ENCODE measurements at places on chromosomes 4 and X.

DNA sequence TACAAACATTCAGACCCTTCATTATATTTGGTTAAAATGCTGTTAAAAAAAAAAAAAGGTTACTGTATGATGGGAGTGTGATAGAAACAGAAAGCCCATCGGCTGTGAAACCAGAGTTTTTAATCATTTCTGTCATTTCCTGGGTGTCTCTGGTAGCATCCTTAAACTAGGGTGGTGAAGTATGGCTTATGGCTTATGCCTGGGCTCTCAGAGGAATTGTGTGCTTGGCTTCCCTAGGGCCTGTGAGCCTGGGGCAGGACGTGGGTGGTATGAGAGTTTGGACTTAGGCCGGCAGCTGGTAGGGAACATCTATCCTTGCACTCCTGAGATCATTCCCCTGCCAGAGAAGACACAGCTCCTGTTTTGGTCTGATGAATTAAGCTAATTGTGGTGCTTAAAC lies 52.2 kb downstream of the DCUN1D4 start:
- DNase-seq: no peak

DNA sequence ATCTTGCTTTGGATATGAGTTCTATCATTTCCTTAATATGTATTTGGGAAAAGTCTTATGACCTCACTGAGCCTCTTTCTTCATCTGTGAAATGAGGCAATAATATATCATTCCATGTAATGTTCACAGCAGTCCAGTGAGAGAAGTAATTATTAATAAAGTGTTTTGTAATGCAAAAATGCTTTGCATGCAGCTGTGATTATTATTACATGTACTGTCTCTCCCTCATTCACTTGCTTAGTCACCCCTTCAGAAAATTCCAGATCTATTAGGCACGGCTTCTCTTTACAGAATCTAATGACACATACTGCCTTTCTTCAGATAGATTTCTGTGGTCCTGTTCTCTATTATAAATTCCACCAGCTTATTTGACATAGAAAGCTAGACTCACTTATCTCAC lies 53.5 kb upstream of the FGF13 start:
- no peak for DNase-seq

GRCh38 chr4:188719794-188720193 lies 580.6 kb downstream of the TRIML1 start:
- DNase-seq: no peak

- DNase-seq: no peak
Measured at GRCh38 chr4:13103382-13104015, 380.6 kb downstream of the RAB28 start.

DNA sequence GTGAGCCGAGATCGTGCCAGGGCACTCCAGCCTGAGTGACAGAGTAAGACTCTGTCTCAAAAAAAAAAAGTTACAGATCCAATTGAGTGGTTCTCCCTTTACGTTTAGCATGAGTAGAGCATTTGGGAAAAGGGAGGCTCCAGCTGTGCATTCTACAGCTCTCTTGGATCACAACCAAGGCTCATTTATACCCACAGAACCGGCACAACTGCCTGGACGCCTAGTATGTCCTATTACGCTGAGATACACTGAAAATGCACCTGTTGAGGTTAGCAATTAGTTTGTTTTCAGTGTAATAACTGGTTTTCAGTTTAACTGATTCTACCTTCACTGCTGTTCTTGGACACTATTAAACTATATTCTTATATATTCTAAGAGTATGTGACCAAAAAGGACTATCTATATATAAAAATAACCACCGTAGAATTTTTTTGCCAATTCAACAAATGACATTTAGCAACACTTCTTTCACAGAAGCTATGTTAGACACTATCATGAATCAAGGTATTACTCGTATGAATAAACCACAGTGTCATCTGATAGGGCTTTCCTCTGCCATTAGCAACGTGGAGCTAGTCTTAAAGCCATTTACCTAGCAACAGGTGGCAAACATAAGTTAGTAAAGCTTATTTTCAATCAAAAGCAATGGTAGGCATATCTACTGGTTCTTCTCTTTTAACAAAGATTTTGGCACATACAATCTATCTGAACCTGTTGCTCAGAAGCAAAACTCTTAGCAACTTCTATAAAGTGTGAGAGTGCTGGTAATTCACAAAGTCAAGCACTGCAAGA lies 3.6 kb downstream of the OTUD4 start:
- no peak for DNase-seq

DNA sequence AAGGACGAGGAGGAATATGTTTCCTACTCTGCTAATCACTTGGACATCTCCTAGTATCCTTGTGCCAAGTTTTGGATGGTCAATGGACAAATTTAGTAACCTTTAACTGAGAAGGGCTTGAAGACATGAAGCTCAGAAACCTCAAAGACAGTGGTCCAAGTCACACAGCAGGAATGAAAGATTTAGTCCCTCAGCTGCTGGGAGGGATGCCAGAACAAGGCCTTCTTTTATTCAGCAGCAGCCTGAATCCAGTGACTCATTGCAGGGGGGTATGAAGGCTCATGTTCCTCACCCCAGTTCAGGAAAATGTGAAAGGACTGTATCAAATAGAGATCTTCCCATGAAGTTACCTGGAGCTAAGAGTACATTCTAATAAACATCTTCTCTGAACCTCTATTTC lies 214.9 kb upstream of the UGT8 start:
- no peak for DNase-seq

DNA sequence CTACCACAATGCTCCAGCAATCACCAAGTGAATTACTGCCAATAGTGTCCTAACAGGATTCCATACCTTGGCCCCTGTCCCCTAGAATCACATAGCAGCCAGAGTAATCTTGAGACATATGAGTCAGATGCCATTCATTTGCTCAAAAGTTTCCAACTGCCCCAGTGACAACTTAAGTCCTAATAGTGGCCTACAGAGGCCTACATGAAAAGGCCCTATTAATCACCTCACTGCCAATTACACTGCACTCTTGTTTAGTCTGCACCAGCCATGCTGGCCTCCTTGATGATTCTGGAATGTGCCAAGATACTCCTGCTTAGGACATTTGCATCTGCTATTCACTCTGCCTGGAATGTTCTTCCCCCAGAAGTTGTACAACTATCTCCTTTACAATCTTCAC lies 130.7 kb downstream of the NR3C2 start:
- no peak for DNase-seq

GRCh38 chr4:60812811-60813210 lies 387.3 kb upstream of the ADGRL3 start:
- no peak for DNase-seq

- DNase-seq: no peak
Measured at GRCh38 chr4:172698256-172698655, 470.4 kb upstream of the GALNT7 start.

DNA sequence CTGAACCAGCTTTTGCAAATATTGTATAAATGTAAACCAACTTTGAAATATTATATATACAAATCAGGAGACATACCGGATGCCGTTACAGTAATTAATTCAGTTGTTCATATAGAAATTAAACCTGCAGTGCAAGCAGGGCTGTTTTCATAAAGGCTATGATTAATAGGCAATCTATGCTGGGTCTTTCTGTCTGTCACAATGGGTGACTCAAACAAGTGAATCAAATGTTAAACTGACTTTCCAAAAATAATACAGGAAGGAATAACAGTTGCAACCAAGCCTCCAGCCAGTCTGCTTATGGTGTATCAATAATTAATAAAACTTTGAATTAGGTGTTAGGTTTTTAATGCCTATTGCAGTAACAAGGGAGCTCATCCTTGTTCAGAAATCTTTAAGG lies 43.9 kb downstream of the GABRB1 start:
- DNase-seq: no peak

DNA sequence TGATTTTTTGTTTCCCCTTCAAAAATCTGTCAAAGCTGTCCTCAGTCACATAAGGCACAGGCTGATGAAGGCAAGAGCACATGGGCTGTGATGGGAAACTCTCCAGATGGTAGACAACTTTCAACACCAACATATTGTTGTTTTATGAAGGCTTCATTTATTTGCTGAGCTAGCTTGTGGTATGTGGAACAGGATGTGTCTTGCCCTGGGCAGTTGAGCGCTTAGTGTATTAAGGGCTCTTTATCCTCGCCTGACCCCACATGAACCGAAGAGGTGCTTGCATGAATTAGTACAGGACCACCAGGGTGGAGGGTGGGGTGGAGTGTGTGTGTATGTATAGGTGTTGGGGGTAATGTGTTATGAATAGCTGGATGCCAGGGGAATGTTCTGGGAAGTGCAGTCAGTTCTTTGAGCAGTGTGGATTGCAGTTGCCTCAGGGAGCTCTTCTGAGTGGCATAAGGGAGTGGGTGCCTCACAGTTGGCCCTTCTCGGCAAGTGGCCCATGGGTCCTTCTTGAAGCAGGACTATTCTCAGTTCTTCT lies 103.1 kb downstream of the PHEX start:
- no peak for DNase-seq

DNA sequence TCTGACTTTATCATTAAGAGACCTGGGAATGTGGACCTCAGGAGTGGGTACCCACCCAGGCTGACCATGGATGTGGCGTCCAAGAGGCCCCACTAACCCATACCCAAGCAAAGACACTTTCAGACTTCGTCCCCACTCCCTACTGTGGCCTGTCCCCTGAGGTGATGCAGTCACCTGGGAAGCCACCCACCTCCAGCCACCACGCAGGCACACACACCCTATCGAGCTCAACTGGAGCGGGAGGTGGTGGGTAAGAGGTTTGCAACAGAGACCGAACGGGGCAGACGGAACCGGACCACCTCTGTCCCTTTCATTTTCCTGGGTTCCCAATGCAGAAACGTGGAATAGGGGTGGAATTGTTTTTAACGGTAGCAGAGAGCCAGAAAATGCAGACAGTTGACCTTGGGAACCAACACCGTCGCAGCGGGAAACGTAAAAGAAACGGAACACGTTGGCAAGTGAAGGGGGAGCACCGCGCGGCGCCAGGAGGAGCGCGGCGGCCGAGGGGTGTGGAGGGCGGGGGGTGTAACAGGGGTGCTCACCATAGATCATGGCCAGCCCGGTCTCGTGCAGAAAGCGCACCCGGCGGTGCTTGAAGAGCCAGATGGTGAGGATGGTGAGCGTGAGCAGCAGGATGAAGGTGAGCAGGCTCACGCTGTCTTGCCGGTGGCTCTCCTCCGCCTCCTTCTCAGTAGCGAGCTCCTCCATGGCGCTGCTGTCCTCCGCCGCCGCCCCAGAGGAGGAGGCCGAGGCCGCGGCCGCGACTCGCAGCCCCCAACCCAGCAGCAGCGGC lies 559 bp downstream of the SLC9A7 start:
- DNase-seq: no peak

DNA sequence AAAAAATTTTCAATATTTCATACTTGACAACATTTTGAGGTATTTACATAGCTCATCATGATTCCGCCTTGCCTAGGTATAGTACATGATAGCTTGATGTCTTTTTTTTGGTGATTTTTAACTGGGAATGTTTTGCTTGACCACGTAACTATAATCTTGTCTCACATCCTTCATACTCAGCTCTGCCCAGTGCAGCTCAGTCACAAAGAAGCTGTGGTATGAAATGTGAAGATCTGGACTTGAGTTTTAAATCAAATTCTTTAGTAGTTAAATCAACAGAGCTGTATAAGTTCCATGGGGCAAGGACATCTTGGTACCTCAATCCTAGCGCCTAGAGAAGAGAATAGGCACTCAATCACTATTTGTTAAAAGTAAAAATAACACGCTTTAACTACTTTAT lies 276.3 kb upstream of the DKK2 start:
- no peak for DNase-seq

DNA sequence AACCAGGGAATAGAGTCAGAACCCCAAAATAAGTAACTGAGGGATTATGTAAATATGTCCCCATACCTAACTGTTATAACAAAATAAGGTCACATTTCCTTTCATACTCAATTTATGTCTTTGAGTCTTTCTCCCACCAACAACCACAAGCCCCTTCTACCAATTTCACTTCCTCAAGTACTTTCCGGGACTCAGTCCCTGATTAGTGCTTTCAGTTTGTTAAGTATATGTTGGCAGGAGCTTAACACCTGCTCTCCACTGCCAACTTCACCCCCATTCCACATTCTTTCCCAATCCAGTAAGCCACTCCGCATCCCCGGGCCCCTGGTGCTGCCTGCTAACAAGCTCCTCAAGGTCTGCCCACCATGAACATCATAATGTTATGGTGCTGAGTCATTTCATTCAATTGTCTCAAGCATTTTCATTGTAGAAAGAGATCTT lies 71.3 kb upstream of the SPRY1 start:
- DNase-seq: no peak

GRCh38 chrX:10183760-10184159 lies 27.0 kb downstream of the CLCN4 start:
- no peak for DNase-seq

GRCh38 chr4:137067735-137068134 lies 464.6 kb downstream of the PCDH18 start:
- DNase-seq: no peak

DNA sequence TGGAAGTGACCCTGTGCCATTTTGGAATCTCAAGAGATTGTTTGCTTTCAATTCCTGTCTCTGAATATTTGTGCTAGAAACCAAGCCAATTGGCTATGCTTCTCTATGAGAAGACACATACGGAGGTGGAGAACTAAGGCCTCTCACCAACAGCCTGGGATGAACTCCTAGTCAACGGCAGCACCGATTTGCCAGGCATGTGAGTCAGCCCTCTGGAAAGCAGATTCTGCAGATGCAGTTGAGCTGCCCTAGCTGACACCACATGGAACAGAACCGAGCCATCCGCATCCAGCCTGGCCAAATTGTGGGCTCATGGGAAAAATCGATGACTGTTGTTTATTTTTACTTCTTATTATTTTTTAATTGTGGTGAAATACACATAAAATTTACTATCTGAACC lies 58.2 kb upstream of the WDFY3 start:
- no peak for DNase-seq

- no peak for DNase-seq
Measured at GRCh38 chr4:145453163-145453520, 28.5 kb upstream of the SMAD1 start.

DNA sequence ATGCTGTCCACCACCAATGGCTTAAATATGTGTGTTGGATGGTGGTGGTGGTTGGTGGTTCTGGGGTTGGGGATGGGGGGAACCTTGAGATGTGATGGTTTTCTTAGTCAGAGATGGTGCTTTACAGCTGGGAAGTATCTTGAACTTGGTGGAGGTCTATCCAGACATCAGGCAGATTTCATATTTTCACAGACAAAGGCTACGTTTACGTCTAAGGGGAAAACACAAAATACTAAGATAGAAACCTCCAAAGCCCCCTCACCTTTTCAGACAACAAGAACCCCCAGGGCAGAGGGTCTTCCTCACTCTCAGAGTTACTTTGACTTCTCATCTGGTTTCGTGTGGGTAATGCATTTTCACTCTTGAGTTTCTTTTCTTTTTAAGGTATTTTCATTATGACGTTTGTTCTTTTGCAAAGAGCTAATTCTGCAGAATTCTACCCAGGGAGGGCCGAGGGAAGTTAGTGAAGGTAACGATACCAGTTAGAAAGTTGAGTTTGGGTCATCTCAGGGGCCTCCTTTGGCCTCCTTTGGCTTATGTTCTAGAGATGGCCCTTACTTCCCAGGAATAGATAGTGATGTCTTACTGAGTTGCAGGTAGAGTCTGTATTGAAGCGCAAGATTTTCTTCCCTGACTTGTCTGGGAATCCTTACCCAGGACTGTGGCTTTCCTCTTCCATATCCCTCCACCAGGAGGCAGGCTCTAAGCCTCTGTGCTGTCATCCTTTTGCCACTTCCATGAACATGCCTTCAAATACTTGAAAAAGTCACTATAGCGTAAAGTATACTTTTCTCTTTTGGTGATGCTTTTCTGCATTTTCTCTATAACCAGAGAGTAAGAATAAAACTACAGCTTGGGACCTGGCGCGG lies 31.9 kb downstream of the RHOH start:
- no peak for DNase-seq

- DNase-seq: no peak
Measured at GRCh38 chr4:111450867-111451266, 694.4 kb upstream of the FAM241A start.
